Nucleus accumbens (tissue), 56 donors: ENCODE measurements at places on chromosomes 1 and 21.

- DNase-seq: no peak
Measured at GRCh38 chr1:28039341-28039740, 49.1 kb downstream of the EYA3 start.

GRCh38 chr1:248695451-248696132 lies 7.0 kb downstream of the OR14I1 start:
- no peak for DNase-seq

- no peak for DNase-seq
Measured at GRCh38 chr21:25994758-25995163, 175.8 kb downstream of the APP start.

- DNase-seq: no peak
Measured at GRCh38 chr1:16982902-16983301, 2.5 kb upstream of the MFAP2 start.

DNA sequence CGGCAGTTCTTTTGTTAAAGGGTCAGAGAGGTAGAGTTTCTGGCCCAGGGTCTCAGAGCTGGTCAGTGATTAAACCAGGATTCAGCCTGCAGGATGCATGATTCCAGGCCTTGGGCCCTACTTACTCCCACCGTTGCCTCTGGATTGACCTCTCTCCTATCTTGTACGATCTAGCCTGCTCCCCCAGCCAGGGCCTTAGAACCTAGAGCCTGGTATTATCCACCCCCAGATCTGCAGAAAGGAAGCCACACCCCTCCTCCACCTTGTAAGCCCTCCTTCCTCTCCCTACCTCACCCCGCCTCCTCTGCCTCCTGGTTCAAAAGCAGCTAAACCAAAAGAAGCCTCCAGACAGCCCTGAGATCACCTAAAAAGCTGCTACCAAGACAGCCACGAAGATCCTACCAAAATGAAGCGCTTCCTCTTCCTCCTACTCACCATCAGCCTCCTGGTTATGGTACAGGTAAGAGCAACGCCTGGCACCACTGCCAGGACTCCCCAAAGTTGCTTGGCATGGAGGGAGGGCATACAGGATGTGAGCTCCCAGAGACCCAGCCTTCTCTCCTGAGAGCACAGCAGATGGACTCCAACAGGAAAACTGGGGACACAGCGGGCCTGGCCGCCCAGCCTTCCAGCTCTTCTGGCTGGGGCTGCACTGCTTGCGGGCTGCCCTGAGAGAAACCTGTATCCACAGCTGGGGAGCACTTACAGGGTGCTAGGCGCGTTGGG lies at the start of gene CD52:
TSS of gene CD52 (plus strand) at position 347 of the 726 bp plus-strand sequence. CDS start at position 407, 60 bp downstream.
- DNase-seq: peak; percentile 17

- no peak for DNase-seq
Measured at GRCh38 chr1:121414905-121415304, 230.1 kb downstream of the SRGAP2C start.

DNA sequence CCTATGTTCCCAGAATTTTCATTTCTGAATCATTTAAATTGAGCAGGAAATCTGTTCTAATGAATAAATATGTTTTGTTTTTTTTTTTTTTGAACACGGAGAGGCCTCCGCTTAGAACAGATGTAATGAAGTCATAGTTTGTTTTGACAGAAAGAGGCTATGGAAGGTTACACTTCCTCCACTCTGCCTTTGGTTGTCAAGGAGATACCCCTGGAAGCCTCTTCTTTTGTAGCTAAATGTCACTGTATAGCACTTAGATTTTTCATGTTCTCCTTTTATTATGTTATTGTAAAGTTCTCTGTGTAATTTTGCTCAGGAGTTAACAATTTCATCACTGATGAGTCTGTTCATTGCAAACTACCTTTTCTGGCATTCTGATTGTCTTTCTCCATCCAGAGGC lies 22.7 kb upstream of the GNG12 start:
- no peak for DNase-seq

DNA sequence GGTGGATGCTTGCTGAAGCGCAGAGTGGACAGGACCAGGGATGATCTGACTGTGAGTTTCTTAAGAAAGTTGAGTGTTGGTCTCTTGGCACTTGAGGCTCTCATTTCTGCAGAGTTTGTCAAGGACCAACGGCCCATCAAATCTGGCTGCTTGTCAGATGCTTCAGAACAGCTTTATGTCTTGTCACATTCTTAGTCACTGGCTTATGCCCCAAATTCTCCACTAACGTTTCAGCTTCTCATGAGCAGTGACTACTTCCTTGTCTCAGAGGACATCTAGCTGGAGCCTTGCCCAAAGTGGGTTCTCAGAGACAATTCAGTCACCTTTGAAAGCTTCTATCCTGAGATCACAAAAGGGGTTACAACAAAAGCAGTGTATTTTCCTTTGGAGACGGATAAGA lies 92.3 kb downstream of the ST6GALNAC5 start:
- DNase-seq: no peak

GRCh38 chr1:28449904-28450303 lies 55.9 kb upstream of the RCC1 start:
- no peak for DNase-seq
